ENCODE measurements at places on chromosomes 13 and 19.

GRCh38 chr19:46730595-46730994 is 13.7 kb upstream of the PRKD2 start:
- DNase-seq, result no peak

- DNase-seq, result no peak
These were observed 72.3 kb upstream of the UQCRFS1 start for GRCh38 chr19:29285187-29285687.

DNA sequence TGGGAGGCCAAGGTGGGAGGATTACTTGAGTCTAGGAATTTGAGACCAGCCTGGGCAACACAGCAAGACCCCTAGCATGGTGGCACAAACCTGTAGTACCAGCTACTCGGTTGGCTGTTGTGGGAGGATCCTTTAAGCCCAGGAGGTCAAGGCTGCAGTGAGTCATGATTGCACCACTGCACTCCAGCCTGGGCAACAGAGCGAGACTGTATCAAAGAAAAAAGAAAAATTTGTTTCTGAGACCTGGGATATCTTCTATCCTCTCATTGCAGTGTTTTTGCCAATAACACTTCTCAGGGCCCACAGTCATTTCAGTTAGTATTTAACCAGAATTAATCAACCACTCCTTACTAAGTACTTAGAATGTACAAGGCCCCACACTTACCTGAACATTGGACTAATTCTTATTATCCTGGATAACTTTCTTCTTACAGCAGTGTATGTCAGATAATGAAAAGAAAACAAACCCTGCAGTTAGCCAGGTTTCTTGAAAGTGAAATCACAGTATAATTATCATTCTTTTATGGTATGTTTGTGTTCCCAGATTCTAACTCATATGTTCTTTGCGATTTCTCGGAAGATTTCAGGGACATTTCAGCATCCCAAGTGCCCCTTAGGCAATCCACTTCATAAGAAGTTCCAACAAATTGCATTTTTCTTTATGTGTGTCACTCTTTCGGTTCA is 75.6 kb upstream of the KLF5 start:
- DNase-seq, result no peak

GRCh38 chr13:39201180-39201579 is 162.9 kb downstream of the NHLRC3 start:
- DNase-seq, result no peak

DNA sequence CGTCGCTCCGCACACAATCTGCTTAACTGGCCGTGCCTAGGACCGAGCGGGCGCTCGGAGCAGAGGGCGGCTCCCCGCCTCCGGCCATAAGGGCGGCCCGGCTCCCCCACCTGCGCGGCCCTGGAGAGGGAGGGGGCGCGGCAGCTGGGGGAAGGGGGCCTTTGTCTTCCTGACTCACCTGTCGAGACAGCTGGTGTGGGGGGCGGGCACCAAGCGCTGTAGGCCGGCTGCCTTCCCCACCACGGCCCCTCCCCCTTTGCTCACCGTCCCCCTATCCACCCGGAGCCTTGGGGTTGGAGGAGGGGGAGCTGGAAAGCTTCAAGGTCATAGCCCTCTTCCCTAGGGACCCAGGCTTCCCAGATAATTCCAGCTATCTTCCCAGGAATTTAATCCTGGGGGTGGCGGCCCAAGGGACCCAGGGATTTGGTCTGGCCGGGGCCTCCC is 1.2 kb downstream of the VASP start:
- DNase-seq, result no peak

Measured in caudate nucleus (tissue), 63 donors.